ENCODE measurements at places on chromosomes 3 and 15.

DNA sequence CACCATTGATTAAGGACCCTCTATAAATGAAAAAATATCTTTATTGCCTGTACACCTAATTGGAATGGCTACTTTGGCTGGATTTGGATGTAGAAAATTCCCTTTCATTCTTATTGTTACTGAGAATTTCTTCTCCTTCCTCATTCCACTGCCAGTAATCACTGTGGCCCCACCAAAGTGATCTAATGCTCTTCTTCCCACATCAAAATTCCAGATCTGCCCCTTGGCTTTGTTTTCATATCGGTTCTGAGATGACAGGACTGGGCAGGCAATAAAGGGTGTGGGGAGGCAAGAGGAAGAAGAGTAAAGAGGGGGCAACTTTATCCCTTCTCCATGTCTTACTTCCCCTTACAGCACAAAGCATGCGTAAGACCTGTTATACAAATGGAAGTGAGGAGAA, 2.1 kb downstream of the ANKUB1 start:
- DNase-seq, result no peak

DNA sequence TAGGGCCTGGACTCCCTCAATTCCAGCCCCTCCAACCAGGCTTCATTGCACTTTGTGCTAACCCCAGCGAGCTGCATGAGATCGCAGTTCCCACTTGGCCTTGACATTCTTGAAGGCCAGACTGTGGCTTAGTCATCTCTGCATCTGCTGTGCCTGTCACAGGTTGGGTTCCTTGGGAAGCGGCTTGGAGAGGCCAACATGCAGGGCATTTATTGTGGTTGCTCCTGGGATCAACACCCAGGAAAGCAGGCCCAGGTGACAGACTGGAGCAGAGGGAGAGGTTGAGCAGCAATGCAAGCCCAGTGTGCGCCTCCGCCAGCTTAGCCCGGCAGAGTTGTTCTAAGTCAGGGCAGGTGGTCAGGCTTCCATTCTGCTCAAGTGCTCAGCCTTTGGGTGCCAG, 10.5 kb downstream of the ABCF3 start:
- DNase-seq, result no peak

DNA sequence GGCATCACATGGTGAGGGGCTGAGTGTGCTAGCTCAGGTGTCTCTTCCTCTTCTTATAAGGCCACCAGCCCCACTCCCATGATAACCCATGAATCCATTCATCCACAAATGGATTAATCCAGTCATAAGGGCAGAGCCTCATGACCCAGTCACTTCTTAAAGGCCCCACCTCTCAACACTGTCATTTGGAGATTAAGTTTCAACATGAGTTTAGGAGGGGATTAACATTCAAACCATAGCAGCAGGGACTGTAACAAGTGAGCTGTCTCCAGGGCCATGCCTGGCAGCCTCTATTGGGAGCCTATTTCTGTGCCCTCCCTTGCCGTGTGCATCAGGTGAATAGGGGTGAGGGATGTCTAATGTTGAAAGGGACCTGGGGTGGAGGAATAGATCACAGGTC, 77.5 kb downstream of the CHRD start:
- no peak for DNase-seq

DNA sequence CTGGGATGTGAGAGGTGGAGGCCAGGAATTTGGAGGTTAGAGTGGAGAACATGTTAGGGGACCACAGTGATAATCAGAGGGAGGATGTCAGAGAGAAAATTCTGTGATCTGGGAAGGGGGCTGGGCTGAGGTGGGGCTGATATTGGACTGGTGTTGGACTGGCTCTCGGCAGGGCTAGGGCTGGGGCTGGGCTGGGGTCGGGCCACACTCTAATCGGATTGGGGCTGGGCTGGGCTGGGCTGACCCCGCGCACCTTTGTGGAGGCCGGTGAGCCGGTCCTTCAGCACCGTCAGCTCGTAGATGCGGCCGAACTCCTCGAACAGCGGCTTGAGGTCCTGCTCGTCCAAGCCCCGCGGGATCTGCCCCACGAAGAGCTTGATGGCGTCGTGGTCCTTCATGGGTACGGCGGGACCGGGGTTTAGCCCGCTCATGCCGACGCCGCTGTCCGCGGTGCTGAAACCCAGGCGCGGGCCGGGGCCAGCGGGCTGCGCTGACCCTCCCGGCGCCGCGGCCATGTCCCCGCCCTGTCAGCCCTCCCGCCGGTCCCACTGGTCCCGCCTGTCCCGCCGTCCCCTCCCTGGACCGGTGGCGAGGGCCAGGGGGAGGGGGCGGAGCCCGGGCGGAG, 485 bp downstream of the CELF6 start:
- peak; percentile 46 for DNase-seq

DNA sequence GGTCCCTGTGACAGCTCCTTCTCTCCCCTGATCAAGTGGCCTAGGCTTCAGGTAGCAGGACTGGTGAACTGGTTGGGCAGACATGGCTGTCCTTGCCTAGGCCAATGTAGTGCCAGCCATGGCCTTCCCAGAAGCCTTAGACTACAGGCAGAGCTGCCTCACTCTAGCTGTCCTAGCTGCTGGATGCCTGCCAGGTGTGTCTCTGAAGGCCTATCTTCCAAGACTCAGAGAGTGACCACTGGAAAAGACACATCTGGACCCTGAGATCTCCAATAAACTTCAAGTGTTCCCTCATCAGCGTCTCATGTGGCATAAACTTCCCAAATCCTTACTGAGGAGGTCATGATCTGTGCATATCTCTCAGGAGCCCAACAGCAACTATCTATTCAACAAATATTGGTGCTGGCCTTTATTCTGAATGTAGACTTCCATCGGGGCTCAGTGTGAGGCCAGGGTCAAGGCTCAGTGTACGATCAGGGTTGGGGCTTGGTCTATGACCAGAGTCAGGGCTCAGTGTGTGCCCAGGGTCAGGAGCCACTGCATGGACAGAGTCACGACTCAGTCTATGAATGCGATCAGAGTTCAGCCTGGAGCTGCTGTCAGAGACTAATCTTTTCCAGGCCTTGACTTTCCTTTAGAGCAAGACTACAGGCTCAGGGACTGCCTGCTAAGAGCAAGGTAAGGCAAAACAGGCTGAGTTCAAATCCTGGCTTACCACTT, 36.5 kb upstream of the INSYN1 start:
- DNase-seq, result no peak

DNA sequence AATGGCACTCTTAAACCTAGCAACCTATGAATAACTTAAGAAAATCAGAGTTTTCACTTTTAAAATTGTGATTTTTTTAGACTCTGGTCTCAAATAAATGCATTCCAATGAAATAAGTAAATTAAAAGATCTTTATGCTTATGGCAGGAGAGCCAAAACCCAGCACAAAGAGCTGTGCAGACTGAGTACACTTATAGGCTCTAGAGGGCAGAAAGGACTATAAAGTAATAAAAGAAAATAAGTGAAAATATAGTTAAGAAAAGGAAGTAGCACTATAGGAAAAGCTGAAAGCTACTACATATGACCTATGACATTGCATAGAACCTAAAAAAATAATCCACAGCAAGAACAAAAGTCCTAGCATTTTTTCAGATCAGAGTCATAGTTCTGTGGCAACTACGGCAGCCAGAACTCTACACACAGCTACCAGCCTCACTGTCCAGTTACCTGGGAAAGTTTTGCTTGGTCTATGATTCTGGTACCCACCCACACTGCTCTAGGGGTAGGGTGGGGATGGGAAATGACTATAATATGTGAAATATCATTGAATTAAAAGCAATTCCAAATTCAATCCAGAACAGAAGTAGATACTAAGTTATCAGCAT, 30.5 kb downstream of the CLASP2 start:
- DNase-seq, result no peak

DNA sequence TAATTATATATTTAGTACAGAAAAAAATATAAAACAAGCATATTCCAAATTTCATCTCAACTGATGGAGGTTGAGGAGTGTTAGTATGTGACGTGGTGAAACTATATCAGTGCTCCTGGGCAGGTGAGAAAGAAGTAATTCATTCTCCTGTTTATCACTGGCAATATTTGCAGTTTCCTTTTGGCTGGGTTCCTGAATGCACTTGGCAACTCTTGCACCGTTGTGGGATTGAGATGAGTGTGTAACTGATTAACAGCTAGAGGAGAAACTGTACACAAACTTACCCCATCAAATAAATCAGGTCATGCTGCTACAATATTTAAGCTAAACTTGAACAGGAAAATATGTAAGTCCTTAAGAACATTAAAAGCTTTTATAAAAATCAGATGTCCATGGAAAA, 2.1 kb upstream of the ATP13A4 start:
- no peak for DNase-seq

DNA sequence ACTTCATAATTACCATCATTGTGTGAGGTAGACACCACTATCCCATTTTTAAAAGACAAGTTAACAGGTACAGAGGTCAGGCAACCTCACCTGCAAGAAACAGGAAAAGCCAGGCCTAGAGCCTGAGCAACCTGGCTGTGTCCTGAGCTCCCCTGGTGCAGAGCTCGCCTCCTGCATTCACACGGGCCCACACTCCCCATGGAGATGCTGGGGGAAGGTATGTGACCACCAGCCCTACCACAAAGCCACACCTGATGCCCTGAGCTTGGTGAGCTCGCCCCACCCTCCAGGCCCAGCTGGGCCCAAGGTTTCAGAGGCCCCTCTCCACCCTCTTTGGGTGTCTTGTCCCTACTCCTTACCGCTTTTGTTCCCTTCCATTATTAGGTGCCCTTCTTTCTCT, 1.2 kb upstream of the EFCAB12 start:
- DNase-seq, result no peak

DNA sequence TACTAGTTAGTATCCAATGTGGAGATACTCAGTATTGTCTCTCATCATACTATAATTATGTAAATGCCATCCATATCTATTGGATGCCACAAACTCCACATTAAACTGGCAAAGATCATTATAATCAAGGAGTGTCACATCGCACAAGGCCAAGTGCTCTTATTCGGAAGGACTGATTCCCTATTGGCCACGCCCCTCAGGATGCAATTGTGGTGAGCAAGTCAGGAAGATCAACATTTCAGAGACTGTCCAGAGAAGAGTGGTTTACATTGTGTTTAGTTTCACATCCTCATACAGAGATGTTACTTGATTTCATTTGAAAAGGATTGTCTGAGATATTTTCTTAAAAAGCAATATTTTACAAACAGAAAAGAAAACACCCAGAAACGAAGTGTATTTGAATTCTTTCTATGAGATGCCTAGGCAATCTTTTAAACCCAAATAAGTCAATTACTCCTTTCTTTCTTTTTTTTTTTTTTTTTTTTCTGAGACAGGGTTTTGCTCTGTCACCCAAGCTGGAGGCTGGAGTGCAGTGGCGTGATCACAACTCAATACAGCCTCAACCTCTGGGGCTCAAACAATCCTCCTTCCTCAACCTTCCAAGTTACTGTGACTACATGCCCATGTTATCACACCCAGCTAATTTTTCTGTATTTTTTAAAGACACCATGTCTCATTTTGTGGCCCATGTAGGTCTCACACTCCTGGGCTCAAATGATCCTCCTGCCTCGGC, 369.1 kb downstream of the RBMS3 start:
- peak; percentile 87 for DNase-seq

DNA sequence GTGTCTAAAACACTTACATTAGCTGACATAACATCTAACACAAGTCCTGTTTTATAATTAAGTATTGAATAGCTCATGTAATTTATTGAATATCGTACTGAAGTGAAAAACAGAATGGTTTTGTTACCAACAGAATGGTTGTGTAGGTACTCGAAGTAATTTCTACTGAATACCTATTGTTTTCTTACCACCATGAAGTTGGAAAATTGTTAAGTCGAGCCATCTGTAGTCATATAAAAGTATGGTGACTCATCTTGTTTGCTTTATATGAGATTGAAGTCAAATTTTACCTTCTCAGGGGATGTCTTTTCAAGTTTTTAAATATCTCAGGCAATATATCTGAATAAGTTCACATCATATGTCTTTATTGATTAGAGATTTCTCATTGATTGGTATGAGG, 37.6 kb downstream of the PIAS1 start:
- no peak for DNase-seq

DNA sequence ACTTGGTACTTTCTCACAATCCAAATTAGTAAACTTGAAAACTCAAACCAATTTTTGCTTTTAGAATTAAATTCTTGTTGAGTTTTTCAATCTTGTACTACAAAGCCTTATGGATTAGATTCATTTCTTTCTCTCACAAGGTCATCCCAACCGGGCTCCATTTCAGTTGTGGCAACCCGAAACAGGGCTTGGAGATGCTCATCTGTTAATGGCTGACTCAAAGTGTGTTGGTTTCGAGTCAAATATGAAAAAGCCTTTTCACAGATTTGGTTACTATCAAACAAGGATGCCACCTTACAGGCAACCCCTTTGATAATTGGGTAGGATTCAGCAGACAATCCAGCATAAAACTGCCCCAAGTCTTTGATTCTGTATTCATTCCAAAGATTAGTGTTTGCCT, 1.8 kb downstream of the EPM2AIP1 start:
- no peak for DNase-seq

- no peak for DNase-seq
These were observed 596.6 kb downstream of the GBE1 start for GRCh38 chr3:81164806-81165205.

DNA sequence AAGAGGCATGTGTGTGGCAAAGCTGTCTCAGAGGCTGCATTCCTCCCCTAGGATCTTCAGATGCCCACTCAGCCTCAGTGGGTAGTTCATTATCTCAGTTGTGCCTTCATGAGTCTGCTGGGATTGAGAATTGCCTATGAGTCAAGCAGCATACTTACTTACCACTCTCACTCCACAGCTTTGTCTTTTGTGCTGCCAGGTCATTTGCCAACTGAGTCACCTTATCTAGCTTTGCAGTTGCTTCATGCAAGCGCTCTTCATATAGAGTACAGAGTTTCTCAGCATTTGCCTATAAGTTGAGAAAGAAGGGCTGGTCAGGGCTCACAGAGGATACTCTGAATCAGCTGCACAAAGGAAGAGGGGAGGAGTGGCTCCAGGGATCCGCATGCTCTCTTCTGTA, 89.5 kb downstream of the MYH15 start:
- DNase-seq, result no peak

- peak; percentile 52 for DNase-seq
These were observed 50.1 kb downstream of the CALML4 start for GRCh38 chr15:68154923-68155559.

DNA sequence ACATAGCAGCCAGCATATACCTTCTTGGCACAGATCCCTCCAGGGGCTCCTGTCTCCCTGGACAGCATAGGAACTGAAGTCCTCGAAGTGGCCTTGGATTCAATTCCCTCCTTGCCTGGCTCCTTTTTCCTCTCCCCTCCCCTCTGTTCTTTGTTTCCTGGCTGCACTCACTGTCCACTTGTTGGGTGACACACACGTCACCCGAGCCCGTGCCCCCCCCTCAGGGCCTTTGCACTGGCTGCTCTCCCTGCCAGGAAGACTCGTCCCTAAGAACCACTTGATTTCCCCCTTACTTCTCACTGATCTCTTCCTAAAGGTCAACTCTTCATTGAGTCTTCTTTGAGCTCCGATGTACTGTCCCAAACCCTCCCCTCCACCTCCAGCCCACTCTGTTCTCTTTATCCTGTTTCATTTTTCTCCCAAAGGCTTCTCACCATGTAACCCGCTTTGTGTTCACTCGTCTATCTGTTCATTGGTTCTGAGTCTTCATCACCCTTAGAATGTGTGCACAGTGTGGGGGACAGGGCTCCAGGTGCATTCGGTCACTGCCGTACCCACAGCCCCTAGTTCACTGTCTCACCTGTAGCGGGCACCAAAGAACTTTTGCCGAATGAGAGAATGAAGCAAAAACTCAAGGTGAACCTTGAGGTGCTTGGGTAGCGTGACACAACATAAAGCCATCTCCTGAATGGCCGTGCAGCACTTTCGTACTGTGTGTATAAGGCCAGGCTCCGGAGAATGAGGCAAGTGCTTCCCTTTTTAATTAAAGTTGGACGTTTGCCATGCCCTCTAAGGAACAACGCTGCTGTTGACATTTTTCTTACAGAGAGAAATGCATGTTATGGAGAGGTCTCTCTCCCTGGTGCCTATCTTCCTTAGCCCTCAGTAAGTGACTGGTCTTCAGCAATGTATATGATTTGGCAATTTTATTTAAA, 74.0 kb downstream of the CHRNA7 start:
- DNase-seq, result no peak

Measured in NCI-H460 (cell line).